ENCODE measurements at places on chromosomes 1 and 21. TPM values are rescaled to one million over a fixed set of nuclear protein-coding genes. Genes with fewer than 3 reads are reported as not detected.

Gene THEM5
- not detected for total RNA-seq

Gene RAB13
- total RNA-seq, result 53.6 TPM

Gene RAB25
- not detected for total RNA-seq

Gene HHIPL2
- total RNA-seq, result under 0.01 TPM

Gene AQP10
- 0.13 TPM for total RNA-seq

Gene TAF13
- total RNA-seq, result 84.2 TPM

Gene PYHIN1
- total RNA-seq, result not detected

Gene CDC7
- 16.6 TPM for total RNA-seq

Gene SPRR4
- total RNA-seq, result not detected

Gene MECR
- 24.4 TPM for total RNA-seq

Gene LEFTY2
- not detected for total RNA-seq

Gene AMY1B
- total RNA-seq, result not detected

Gene LAMB3
- 3.3 TPM for total RNA-seq

Gene KAZN
- 1.5 TPM for total RNA-seq

Gene SPRR1B
- not detected for total RNA-seq

Gene TSPAN1
- 0.80 TPM for total RNA-seq

Gene FMO2
- not detected for total RNA-seq

Gene LRRC3
- 2.4 TPM for total RNA-seq

Gene RAB3B
- total RNA-seq, result 15.1 TPM

Gene LORICRIN
- not detected for total RNA-seq

Gene ATP1A4
- not detected for total RNA-seq

Gene PBX1
- total RNA-seq, result 7.0 TPM

Gene CLCA4
- not detected for total RNA-seq

Gene CYP4Z1
- not detected for total RNA-seq

Gene ZNF684
- total RNA-seq, result 5.0 TPM

Gene C1orf185
- not detected for total RNA-seq

Gene RPTN
- total RNA-seq, result not detected

Measured in thoracic aorta endothelial cell (primary cell).